ENCODE measurements at places on chromosomes 16 and 17.

DNA sequence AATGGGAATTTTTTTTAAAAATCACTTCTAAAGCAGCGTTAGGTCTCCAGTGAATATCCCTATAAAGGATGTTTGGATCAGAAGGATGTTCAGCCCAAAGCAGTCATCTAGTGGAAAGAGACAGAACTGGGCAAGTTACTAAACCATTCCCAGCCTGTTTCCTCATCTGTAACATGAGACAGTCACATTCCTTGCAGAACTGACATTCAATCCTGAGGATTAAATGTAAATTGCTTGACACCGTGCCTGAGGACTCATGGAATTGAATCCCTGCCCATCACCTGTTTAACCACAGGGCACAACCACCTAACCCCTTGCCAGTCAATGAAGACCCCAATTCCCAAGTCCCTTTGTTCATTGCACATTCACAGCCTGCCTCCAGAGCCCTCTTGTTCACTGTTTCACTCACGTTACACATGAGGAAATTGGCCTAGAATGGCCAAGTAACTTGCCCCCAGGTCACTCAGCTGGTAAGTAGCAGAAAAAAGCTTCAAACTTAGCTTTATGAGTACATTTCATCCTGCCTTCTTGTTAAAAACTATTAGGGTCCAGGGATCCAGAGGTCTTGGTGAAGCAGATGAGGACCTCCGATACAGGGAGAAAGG lies 1.4 kb downstream of the CMTM2 start:
- DNase-seq: no peak

DNA sequence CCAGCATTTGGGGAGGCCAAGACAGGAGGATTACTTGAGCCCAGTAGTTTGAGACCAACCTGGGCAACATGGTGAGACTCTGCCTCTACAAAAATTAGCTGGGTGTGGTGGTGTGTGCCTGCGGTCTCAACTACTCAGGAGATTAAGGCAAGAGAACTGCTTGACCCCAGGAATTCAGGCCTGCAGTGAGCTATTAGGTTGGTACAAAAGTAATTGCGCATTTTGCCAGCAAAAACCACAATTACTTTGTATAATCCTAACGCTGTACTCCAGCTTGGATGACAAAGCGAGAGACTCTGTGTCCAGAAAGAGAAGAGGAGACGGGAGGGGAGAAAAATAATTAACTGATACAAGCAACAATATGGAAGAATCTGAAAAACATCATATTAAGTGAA lies 32.7 kb downstream of the YWHAE start:
- no peak for DNase-seq

- DNase-seq: no peak
Observed at GRCh38 chr16:19853742-19854542, 30.7 kb downstream of the GPRC5B start.

DNA sequence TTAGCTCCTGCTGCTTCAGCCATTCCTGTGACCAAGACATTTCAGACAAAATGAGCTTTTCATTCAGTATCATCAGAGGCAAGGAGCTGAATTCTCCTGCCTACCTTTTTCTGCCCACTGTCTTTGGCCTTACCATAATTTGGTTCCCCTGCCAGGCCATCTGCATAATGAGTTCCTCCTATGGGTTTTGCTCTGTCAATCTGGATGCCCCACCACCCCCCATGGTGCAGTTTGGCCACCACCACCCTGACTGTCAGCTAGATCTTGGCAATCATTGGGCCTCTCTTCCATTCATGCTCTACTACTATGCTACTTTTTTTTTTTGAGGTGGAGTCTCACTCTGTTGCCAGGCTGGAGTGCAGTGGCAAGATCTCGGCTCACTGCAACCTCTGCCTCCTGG lies 169.2 kb upstream of the ZKSCAN2 start:
- DNase-seq: no peak

GRCh38 chr16:79186196-79186595 lies 414.3 kb downstream of the MAF start:
- no peak for DNase-seq

DNA sequence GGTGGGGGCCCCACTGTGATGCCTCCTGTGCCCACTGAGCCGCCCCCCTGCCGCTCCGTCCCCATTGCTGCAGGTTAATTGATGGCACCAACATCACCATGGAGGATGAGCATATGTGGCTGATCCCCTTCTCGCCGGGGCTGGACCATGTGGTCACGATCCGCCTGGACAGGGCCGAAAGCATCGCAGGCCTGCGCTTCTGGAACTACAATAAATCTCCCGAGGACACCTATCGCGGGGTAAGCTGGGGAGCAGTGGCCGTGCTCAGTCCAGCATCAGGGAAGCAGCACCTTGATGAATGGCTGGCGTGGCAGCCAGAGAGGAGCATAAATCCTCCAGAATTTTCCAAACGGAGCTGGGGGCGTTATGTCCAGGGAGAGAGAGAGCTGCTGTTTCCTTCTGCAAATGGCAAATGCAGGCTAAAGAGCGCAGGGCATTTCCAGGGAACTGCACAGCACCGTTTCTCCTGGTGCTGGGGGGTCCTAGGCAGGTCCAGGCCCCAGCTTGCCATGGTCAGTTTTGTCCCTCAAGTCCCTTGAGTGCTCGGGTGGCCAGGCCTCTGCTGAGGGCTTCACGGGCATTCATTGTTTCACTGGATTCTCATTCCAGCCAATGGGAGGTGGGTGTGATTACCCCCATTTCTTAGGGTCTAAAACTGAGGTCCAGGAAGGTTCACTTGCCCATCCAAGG lies 216.4 kb downstream of the KATNIP start:
- DNase-seq: no peak

- DNase-seq: no peak
Observed at GRCh38 chr17:67265436-67266019, 20.5 kb upstream of the HELZ start.

GRCh38 chr17:38327936-38328335 lies 15.8 kb downstream of the GPR179 start:
- no peak for DNase-seq

- DNase-seq: no peak
Observed at GRCh38 chr16:8819411-8820034, 21.9 kb downstream of the PMM2 start.

DNA sequence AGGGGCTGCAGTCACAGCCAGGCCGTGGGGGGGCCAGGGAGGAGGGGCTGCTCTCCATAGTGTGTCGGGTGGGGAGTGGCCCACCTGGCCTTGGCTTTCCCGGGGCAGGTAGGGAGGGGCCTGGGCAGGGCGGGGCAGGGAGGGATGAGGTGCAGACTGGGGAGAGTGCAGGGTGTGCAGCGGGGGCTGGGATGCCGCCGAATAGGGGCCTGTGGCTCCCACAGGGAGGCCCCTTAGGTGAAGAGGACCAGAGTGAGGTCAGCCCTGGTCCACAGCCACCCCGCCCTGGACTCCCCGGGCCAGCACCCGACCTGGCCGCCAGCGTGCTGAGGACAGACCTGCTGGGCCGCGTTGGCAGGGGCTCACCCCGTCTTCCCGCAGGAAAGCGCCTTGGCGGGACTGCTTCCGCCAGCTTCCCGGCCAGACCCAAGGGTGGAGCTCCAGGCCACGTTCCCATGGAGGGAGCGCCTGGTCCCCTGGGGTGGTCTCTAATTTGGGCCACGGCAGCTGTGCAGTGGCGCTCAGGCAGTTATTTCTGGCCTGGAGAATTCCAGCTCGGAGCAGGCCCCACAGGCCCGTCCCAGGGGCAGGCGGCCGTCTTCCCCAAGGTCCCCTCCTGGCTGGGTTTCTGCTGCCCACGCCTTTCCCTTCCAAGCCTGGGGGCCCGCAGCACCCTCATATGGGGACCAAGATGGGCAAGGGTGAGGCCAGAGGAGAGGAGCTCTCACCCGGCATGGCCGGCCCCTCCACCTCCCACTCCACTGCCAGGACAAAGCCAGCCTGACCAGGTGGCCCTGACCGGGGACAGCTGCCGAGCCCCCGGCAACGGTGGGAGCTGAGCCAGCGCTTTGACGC lies 27.9 kb downstream of the CACNA1H start:
- DNase-seq: no peak

GRCh38 chr17:3693829-3694231 lies 2.1 kb downstream of the P2RX5 start:
- no peak for DNase-seq

DNA sequence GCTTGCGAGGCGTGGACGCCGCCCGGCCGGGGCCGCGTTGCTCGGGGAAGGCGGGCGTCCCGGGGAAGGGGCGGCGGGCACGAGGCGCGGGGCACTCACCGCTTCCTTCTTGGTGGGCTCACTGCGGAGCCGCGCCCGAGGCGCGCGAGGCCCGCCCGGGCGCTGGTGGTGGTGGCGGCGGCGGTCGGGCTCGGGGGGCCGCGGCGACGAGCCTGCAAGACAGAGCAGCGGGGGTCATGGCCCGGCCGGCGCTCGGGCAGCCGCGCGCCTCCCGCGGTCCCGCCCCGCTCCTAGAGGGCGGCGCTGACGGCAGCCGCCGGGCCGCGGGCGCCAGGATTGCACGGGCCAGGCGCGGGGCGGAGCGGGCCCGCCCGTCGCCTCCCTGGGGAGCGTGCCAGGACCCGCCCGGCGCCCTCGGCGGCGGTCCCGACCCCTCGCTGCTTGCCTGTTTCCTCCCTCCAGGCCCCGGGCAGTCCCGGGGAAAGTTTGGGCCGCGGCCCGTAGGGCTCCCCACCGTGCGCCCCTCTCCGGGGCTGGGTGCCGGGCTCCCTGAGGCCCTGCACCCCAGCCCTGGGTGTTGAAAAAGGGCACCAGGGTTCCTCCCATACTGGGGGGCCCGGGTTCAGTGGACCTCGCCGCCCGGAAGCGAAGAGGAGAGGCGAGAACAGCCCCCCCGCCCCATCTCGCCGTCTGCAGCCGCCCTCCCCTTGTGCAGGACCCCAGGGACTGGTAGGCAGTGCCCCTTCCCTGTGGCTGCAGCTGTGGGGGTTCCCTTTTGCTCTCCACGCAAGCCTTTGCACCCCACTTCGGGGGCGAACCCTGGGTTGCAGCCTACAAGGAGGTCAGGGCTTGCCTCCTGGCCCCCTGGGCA lies at the start of gene C16orf74:
C16orf74 (minus strand) TSS at position 270 of the 871 bp plus-strand sequence. CDS start 15,879 bp downstream, outside the sequence.
- DNase-seq: no peak

- no peak for DNase-seq
Observed at GRCh38 chr16:65515193-65515592, 393.3 kb upstream of the CDH11 start.

- no peak for DNase-seq
Observed at GRCh38 chr17:42675965-42676423, 800 bp downstream of the PLEKHH3 start.

DNA sequence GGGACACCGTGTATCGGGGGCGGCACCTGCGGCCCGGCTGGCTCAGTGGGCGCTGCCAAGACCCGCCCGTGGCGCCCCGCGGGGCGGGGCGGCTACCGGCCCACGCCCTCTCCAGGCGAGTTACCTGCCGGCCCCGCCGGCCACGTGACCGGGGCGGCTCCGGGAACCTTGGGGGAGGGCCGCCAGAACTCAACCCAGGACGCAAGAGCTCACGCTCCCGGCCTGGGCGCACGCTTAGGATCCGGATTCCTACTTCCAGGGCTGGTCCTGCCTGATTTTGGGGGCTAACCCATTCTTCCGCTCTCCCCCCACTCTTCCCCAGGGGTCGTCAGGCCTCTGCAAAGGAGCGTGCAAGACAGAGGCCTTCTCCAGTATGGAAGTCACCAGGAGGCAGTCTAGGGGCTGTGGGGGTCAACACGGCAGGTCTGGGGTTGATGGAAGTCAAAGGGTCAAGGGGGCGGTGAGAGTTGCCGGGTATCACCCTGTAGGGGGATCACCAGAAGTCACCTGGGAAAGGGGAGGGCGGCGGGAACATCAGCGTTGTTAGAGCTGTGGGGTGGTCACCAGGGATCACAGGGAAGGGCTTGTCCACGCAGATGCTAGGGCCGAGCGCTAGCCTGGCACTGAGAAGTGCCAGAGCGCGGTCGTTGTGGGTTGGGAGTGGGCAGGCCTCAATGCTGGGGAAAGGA lies 354 bp upstream of the ESRP2 start:
- no peak for DNase-seq

GRCh38 chr16:89277641-89278341 lies 60.3 kb downstream of the ZNF778 start:
- DNase-seq: no peak

DNA sequence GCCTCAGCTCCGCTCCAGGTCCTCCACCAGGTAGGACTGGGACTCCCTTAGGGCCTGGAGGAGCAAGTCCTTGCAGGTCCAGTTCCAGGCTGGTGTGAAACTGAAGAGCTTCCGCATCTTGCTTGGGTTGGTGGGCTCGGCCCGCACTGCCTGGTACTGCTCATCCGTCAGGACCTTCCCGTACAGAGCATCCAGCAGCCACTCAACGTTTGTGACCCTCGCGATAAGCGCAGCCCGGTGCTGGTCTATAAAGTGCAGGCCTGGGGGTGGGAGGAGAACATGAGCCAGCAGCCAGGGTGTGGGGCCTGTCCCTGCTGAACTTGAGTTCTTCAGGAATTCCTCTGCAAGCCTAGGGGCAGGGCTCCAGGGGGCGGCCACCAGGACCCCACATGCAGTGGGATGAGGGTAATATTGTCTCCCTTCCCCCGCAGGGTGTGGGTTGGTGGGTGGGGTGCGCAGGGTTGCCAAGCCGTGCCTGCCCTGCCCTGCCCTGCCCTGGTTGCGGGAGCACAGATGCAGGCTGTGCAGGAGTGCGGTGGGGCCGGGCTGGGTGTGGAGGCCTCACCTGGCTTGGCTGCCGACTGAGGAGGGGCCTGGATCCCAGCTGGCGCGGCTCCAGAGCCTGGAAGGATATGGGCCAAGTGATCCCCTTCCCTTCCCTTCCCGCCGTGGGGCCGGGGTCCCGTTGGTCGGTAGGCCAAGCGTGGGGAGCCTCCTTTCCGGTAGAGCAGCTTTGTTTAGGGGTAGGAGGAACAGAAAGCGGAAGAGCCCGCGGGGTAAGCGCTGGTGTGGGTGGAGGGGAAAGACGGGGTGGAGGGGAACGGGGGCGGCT lies 762 bp downstream of the PYCARD start:
- no peak for DNase-seq

GRCh38 chr17:14296166-14296910 lies 4.5 kb upstream of the HS3ST3B1 start:
- DNase-seq: no peak

- no peak for DNase-seq
Observed at GRCh38 chr16:19227643-19228042, 57.9 kb upstream of the CLEC19A start.

GRCh38 chr17:34584805-34585416 lies 5.5 kb downstream of the TMEM132E start:
- DNase-seq: no peak

DNA sequence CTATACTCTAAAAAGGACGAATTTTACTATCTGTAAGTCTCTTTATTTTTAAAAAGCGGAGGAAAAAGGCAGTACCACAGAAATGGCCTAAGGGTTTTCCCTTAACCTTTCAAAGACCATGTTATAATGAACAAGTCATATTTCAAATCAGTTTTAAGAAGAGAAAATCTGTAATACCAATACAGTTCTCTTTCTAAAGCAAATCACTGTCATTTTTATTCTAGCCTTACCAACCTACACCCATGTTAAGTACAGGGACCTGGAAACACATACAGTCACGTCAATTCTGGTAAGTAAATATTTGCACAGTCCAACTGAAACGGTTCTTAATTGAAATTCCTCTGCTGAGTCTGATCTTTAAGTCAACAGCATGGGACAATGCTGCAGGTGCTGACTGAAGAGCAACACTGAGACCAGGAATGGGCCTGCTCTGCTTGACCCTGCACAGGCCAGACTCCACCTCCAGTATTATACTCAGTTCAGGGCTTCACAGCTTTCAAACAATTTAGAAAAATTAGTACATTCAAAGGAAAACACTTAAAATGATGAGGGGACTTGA lies 20.2 kb downstream of the MBTPS1 start:
- DNase-seq: no peak
